Psoas muscle (tissue), 8 donors: ENCODE measurements at places on chromosomes 3 and 15.
A peak's percentile ranks its signal among the peaks of the same experiment; 100 is the strongest.

DNA sequence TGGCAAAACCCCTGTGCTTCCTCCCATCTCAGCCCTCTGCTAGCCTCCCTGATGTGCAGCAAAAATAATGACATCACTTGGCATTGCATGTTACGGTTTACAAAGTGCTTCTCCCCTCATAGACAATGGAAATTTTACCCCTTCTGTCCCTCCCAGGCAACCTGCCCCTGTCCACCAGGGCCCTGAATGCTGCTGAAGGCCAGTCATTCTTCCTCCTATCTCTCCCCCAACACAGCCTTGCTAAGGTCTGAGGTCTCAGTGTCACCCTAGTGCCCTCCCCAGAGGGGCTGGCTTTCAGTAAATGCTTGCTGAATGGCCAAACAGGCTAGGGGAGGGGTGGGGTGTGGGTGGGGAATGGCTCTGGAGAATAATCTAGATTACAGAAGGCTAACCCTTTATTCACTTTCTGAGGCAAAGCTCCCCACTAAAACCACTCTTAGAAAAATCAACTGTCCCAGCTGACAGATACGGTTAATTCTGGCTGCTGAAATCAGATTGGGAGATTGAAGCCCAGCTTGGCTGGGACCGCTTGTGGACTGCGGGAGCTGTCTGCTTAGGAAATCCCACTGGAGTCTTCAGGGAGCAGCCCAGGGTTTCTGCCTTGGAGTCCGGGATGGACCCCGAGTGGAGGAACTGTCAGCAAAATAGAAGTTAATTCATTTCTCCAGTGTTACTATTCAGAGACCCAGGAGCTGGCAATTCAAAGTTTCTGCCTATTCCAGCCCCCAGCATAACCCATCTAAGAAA is 22.9 kb downstream of the ANP32A start:
- peaks cover 59% of the 10 kb centered on the region for H3K4me1 ChIP-seq
- H3K27me3 ChIP-seq: no peaks in the 10 kb centered on the region
- H3K36me3 ChIP-seq: no peaks in the 10 kb centered on the region
- peak overlapping the region; percentile 40 for H3K27ac ChIP-seq

- H3K27ac ChIP-seq: peak overlapping the region; percentile 81
- peaks cover 7% of the 10 kb centered on the region for H3K36me3 ChIP-seq
- peak; percentile 76 for DNase-seq
- peaks cover 12% of the 10 kb centered on the region for H3K4me1 ChIP-seq
These were observed 1.4 kb upstream of the IL17RC start for GRCh38 chr3:9915254-9916141.

- peaks cover 32% of the 10 kb centered on the region for H3K4me1 ChIP-seq
- H3K27ac ChIP-seq: peak overlapping the region; percentile 81
- DNase-seq: no peak
- no peak overlapping the region for H3K4me3 ChIP-seq
- no peaks in the 10 kb centered on the region for H3K36me3 ChIP-seq
These were observed 71.3 kb upstream of the HES1 start for GRCh38 chr3:194064380-194065332.

GRCh38 chr3:144429719-144430121 is 458.1 kb downstream of the DIPK2A start:
- no peaks in the 10 kb centered on the region for H3K36me3 ChIP-seq
- H3K4me3 ChIP-seq: no peak overlapping the region
- DNase-seq: no peak
- no peaks in the 10 kb centered on the region for H3K4me1 ChIP-seq
- H3K27ac ChIP-seq: no peak overlapping the region

DNA sequence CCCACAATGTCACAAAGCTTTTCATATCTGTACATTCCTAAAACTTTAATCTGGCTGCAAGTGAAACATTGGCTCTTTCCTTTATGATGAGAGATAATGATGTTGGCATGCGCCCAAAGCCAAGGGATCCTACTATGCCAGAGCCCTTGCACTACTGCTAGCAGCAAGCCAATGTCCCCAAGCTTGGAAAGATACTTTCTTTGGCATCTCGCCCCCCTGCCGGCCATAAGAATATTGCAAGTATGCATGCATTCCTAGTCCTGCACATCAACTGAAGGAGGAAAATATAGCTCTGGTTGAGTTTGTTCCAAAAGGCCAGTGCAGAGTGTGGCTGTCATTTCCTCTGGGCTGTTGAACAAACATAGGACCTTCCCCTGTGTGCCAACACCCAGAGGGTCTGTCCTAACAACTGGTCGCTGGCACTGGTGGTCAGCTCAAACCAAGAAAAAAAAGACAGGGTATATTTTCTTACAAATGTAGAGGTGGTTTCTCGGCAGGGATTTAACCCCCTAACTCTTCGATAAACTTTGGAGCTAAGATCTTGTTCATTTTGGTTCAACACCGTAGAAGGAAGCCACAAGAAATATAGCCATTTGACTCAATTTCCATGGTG is 120.9 kb upstream of the ZBED2 start:
- H3K27me3 ChIP-seq: no peaks in the 10 kb centered on the region
- peaks cover 4% of the 10 kb centered on the region for H3K4me1 ChIP-seq
- no peak overlapping the region for H3K27ac ChIP-seq
- H3K4me3 ChIP-seq: no peak overlapping the region

DNA sequence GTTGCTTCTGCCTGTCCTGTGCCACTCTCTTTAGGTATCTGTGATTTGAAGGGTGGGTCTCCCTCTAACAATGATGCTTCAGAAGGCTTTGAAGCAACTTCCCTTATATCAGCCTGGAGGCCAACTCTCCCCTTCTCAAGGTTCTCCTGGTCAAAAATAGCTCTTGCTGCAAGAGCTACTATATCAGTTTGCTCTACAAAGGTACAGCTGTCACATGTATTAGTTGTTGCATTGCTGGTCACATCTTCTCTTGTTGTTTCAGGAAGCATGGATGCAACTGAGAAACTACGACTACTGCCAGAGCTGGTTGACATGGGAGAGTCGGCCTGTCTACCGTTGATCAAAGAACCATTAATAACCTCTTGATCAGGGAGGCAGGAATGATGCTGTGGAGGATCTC is 38.3 kb downstream of the USF3 start:
- H3K27ac ChIP-seq: peak overlapping the region; percentile 85
- peaks cover 63% of the 10 kb centered on the region for H3K4me1 ChIP-seq
- no peak overlapping the region for H3K4me3 ChIP-seq
- H3K36me3 ChIP-seq: peaks cover 32% of the 10 kb centered on the region

DNA sequence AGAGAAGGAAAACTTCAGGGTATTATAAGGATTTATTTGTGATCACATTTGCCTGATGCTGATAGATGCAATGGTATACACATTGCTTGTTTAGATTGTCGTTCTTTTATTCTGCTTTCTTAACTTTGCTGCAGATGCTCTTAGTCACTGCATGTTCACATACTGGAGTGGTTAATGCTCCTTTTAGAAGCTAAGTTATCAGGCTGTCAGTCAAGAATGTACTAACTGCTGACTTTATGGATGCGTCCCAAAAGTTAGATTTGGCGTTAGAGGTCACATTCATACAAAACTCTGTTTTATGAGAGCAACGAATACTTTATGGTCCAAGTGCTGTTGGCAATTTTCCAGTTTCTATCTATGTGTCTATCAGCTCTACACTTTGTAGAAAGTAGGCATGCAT is 160.7 kb downstream of the BBX start:
- DNase-seq: no peak
- H3K4me3 ChIP-seq: no peak overlapping the region
- no peaks in the 10 kb centered on the region for H3K27me3 ChIP-seq
